ENCODE measurements at places on chromosomes 3 and 15. TPM values are rescaled to one million over a fixed set of nuclear protein-coding genes. Genes with fewer than 3 reads are reported as not detected.

Gene MASP1
- 0.23 TPM for total RNA-seq

Gene CACNA2D2
- not detected for total RNA-seq

Gene PTPRG
- total RNA-seq = 10.1 TPM

Gene GOLGA6L7
- not detected for total RNA-seq

Gene HESX1
- 0.55 TPM for total RNA-seq

Gene C3orf85
- total RNA-seq = not detected
